ENCODE measurements at places on chromosomes 7 and 10. TPM values are rescaled to one million over a fixed set of nuclear protein-coding genes. Genes with fewer than 3 reads are reported as not detected.

- no peak for DNase-seq
Measured at GRCh38 chr7:149866779-149867447, 6.9 kb upstream of the ATP6V0E2 start.

GRCh38 chr7:38027884-38028455 lies 107.5 kb downstream of the EPDR1 start:
- no peak for DNase-seq

DNA sequence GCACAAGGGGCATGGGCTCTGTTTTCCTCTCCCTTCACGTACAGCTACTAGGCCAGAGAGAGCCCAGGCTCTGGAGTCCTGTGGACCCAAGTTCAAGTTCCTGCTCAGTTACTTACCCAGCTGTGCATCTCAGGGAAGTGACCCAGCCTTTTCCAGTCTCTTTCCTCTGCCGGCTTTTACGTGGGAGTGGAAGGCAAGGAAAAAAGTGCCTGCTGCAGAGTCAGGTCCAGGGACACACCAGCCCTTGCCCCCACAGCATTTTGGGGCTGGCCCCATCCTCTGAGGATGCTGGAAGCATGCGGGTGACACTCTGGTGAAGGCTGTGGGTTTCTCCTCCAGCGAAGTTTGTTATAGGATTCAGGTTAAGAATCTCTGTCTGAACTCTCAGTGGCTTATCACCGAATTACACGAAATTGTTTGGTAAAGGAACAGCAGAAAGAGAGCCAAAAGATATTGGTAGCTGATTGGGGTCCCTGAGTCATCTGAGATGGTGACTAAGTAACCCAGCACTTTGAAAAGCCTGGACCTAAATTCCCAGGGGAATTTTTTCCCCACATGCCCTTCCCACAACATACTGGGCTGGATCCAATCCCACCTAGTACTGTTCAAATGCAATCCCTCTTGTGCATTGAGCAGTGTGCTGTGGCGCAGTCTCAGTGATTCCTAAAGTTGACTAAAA lies 424.3 kb downstream of the RPS24 start:
- DNase-seq: peak; percentile 69

GRCh38 chr7:44967571-44968446 lies 11.0 kb downstream of the MYO1G start:
- no peak for DNase-seq

- DNase-seq: no peak
Measured at GRCh38 chr10:16117305-16117695, 257.0 kb upstream of the MINDY3 start.

GRCh38 chr10:104447331-104447730 lies 93.7 kb downstream of the CFAP58 start:
- no peak for DNase-seq

GRCh38 chr7:137130751-137131158 lies 212.8 kb downstream of the PTN start:
- DNase-seq: no peak

- DNase-seq: no peak
Measured at GRCh38 chr7:35437619-35438275, 183.8 kb upstream of the TBX20 start.

DNA sequence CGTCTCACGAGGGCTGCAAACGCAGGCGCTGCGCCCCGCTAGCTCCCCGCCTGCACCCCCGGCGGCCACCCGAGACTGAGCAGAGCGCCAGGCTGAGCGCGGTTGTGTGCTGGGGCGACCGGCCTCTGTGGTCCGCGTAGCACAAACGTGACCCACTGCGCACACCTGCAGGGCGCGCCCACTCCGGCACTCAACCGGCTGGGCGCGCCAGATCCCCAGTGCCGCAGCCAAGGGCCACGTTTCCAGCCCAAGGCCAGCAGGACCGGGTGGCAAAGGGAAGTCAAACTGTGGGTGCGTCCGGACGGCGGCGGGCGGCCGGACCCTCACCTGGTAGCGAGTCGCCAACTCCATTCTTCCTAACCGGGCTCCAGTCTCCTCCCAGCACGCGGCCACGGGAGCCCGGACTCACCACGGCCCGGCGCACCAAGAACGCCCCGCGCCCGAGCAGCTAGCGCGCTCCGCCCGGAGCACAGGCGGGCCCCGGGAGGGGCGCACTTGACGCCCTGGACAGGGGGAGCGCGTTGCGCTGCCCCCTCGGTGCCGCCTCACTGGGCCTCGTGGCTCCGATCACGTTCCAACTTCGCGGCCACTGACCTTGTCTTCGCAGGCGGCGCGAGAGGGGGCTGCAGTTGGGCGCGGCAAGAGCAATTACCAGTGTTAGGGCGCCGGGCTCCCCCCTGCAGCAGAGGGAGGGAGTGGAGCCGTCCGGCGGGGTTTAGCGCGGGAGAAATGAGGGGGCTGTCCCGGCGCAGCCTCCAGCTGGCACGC lies at the start of gene CDCA7L:
CDCA7L (minus strand) TSS at position 446 of the 768 bp plus-strand sequence; CDS start at position 351, 95 bp downstream.
- no peak for DNase-seq

DNA sequence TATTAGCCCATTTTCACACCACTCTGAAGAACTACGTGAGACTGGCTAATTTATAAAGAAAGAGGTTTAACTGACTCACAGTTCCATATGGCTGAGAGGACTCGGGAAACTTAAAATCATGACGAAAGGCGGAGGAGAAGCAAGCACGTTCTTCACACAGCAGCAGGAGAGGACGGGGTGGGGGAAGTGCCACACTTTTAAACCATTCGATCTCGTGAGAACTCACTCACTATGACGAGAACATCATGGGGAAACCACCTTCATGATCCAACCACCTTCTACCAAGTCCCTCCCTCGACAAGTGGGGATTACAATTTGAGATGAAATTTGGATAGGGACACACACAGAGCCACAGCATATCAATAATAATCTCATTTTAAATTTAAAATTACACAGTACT lies 80.2 kb downstream of the VWDE start:
- DNase-seq: no peak

DNA sequence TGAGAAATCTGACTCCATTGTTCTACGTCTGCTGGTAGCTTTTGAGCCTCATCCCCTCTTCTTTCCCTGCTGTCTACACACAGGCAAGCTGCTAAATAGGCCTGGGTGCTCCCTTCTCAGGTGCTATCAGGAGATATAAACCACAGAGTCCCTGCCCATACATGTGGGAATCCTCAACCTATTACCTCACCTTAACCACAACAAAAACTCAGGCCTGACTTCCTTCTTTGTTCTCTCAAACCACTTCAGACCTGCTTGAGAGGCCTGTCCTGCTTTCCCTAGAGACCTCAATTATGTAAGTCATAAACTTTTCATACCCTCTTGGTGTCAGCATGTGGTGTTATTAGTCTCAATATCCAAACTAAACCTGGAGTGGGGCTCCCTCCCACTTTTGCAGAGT lies 75.0 kb upstream of the MAGI2 start:
- no peak for DNase-seq

GRCh38 chr10:18610517-18610916 lies 40.9 kb downstream of the NSUN6 start:
- DNase-seq: peak; percentile 68

DNA sequence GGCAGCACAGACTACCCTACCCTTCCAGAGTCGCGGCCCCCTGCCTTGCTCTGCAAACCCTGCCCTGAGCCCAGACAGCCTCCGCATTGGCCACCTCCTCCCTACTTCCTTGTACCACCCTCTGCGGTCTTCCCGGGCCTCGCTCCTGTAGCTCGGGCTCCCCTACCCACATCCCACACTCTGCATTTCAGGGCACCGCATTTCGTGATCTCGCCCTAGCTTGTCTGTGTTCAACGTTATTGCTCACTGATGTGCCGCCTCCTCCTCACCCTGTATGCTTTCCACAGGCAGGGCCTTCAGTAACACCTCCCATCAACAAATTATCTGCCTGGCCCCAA lies 6.6 kb downstream of the PDIA4 start:
- no peak for DNase-seq

DNA sequence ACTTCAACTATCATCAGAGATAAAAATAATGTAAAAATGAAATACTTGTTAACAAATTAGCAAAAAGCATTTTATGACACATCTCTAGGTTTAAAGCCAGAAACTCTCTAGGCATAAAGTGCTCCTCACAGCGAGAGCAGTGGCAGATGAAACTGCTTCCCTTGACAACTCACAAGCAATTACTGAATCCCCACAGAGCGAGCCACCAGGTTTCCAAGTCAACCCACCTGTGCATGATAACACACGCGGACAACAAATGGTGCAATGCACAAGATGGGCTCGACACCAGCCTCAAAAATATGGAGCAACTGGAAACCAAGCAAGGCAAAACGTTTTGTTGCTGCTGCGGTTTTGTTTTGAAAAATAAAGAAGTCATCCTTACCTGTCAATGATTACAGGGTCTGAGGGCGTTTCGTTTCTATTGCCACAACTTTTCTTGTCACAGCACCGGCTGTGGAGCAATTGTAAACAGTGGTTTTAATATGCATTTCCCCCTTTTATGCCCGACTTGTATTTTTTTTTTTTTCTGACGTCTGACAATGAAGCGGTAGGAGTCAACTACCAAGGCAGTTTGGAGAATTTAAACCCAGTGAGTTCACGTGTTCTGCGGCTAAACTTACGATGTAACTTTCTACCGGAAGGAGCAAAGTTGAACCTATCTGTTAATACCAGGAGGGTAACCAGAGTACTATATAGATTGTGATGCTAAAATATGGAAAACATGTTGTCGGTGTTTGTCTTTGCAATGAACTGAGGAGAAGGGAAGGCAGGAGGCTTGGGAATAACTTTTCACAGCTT lies 7.0 kb downstream of the EBF3 start:
- no peak for DNase-seq

DNA sequence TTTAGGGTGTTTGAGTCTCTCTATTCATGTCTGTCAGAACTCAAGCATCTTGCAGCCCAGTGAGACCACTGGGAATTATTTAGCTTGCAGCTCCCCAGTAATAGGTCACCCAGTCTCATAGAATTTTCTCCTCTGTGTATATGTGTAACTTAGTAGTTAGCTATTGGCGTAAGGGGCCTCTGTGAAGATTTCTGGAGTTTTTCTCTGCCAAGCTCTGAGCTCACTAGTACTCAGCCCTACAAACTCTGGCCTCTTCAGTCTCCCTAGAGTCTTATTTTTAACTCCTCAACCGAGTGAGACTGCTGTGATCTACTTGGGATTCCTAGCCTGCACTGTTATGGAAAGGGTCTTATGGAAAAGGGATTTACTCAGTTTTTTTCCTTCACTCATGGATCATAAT lies 90.2 kb downstream of the PPP1R9A start:
- no peak for DNase-seq

DNA sequence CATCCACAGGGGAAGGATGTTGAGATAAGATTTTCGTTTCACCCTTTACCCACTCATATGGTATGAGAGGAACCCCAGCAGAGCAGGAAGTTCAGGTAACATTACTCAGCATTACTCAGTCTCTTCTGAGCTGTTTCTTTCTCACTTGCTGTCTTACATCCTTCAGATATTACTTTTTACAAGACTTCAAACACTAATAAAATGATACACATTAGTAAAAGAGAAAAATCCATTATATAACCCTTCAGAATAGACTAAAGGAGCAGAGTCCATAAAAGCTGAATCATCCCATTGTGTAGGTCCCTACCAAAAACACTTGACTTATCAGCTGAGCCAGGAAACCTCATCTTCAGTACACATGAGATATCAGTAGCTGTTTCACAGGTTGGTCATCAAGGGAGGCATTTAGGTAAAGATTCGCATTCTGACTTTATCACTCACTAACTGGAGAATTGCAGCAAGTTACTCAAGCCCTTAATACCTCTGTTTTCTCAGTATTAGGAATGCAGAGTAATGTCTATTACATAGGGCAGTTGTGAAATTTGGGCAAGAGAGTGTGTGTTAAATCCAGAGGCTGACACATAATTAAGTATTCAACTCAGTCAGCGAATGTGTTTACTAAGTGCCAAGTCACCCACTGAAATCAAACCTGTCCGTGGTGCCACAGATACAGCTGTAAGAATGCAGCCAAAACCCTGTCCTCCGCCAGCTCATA lies 44.7 kb downstream of the KLF6 start:
- no peak for DNase-seq

DNA sequence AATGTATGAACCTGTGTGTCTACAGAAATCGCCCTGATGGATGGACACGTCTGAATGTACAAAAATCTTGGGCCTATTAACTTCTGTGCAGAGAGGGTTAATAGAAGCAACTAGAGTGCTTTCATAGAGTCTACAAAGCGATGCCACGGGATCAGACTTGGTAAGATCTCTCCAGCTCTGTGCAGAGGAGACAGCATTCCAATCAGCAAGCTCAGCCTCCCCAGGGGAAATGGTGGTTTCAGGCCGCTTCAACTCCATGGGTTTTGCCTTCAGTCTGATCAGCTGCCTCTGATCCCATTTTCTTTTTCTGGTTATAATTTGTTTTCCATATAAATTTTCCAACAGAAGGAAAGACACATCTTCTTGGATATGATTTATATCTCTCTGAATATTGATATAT lies 35.1 kb upstream of the COBL start:
- DNase-seq: no peak

GRCh38 chr10:112289373-112290053 lies 6.3 kb downstream of the TECTB start:
- no peak for DNase-seq

DNA sequence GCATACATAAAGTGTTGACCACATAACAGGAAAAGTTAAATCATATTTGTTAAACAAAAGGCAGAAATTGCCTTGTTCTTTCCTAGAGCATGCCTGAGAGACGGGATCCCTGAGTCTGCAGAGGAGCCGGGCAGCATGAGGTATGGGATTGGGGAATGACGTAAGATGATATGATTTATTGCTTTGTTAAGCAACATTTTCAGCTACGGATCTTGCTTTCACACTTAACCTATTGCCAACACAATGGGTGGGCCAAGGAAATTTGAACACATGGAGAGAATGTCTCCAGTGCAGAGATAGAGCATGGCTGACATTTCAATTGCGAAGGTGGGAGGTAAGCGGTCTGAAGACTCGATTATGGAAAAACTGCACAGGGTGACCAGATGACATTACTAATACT lies 76.7 kb downstream of the EMX2 start:
- no peak for DNase-seq

GRCh38 chr7:30335763-30336487 lies 51.5 kb downstream of the ZNRF2 start:
- DNase-seq: no peak

DNA sequence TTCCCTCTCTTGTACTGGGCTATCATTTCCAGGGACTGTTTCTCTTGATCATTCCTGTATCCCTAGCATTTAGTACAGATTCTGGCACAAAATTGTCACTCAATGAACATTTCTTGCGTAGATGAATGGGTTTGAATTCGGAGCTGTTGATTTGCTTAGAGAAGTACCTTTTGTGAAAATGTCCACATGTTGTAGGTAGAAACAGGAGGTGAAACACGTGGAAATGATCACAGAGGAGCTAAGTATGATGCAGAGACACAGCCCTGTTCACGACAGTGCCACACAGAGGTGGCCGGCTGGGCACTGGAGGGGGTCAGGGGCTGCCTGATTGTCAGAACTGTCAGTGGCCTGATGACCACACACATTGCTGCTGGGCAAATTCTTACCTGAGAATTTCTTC lies 196.1 kb upstream of the PRKCQ start:
- DNase-seq: no peak

- DNase-seq: no peak
Measured at GRCh38 chr7:1407892-1408291, 51.4 kb downstream of the MICALL2 start.

The C10orf62 gene
- not detected for total RNA-seq

The PNLIPRP1 gene
- not detected for total RNA-seq

The SDK1 gene
- 0.18 TPM for total RNA-seq

The INA gene
- total RNA-seq: 0.13 TPM

The CDNF gene
- total RNA-seq: 0.11 TPM

The PPIA gene
- 2,525 TPM for total RNA-seq

The GPR85 gene
- total RNA-seq: 0.92 TPM

The ICA1 gene
- total RNA-seq: 23.8 TPM

The WDR91 gene
- 3.2 TPM for total RNA-seq

The TLX1 gene
- total RNA-seq: 0.60 TPM

The GIMAP6 gene
- total RNA-seq: 231 TPM

The CCDC172 gene
- total RNA-seq: not detected
